ENCODE measurements at places on chromosomes 4 and X.
A peak's percentile ranks its signal among the peaks of the same experiment; 100 is the strongest.

DNA sequence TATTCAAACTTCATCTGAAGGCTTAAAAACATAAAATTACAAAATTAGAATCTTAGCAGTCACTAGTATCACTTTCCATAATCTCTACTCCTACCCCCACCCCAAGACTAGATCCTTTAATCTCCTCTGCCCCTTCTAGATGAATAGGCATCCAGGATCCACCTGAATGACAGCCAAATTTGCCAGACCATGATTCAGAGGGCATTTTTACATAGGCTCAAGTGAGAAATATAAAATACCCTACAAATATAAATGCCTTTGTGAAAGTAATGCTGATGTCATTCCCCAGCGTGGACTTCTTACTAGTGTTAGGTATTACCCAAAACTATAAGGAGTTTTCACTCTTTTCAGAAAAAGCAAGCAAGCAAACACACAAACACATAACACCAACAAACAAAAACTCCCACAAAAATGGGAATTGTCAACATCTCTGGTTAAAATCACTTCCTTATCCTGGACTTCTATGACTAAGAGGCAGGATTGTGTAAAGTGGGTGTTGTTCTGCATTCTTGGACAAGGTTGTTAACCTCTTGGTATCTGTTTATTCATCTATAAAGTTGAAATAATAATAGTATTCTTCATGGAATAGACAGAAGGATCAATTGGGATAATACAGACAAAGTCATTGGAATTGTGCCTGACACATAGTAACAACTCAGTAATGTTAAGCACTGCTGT, 51.3 kb upstream of the TMPRSS11F start:
- no peak for DNase-seq

DNA sequence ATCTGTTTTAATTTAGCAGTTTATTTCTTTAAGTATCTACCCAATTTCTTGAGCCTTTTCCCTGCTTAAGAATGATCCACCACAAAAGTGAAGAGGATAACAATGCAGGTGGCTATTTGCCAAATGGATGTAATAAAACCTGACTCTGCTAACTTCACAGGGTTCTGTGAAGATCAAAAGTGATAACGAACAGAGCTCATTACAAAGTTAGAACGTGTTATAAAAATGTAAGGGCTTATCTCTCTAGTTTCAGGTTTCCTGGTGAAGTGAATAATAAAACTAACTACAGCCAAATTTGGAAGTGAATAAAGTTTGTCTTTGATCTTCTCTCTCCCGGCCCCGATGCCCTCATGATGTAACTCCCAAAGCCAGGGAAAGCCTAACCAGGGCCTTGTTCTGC, 497.9 kb downstream of the SMARCA1 start:
- DNase-seq: no peak

DNA sequence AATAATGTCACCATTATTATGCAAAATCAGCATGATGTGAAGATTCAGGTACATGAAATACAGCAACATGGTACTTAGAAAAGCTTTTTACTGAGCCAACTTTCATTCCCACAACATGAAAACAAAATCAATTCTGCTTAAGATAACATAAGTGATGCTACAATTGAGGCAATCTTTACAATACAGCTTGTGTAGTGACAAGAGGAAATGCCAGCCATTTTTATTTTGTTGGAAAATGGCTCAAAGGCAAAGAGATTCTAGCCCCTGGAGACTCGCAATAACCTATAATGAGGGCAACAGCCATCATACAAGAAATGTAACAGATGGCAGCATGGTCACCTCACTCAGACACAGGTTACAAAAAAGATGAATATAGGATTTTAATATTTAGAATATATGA, 560.4 kb downstream of the SPOCK3 start:
- no peak for DNase-seq

DNA sequence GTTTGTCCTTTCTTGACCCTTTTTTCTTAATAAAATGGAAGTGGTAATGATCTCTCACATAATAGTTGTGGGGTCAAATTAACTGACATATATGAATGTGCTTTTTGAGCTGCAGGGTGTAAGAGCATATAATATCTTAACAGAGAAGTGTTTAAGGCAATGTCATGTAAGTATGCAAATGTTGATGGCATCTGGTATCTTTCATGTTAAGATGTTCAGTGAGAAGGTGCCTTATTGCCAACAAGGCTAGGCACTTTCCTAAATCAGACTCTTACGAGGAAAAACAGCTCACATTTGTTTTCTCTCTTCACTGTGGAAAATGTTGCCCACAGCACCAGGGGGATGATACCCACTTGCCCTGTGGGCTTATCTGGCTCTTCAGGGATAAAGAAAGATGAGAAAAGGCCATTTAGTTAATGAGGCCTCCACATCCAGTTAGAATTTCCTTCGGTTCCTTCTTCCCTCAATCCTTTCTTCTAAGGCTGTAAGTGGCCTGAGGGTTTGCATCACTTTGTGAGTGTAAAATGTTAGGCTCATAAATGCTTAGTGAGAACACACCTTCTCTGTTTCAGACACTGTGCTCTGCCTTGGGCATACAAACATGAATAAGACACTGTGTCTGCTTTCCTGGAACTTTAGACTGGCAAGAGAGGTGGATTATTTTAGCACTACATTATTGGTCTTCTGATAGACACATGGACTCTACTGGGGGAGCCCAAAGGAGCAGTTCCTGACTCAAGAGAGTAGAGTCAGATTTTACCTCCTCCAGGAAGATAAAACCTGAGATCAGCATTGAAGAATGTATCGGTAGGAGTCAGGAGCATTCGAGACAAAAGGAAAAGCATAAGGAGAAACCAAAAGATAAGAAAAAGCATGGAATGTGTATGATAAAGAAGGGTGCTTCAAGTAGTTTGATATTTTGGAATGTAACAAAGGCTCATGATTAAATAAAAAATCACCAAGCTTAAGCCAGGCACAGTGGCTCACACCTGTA, 135.5 kb downstream of the SOWAHB start:
- no peak for DNase-seq

GRCh38 chr4:142404191-142404611, 441.9 kb downstream of the INPP4B start:
- DNase-seq: peak; percentile 62

DNA sequence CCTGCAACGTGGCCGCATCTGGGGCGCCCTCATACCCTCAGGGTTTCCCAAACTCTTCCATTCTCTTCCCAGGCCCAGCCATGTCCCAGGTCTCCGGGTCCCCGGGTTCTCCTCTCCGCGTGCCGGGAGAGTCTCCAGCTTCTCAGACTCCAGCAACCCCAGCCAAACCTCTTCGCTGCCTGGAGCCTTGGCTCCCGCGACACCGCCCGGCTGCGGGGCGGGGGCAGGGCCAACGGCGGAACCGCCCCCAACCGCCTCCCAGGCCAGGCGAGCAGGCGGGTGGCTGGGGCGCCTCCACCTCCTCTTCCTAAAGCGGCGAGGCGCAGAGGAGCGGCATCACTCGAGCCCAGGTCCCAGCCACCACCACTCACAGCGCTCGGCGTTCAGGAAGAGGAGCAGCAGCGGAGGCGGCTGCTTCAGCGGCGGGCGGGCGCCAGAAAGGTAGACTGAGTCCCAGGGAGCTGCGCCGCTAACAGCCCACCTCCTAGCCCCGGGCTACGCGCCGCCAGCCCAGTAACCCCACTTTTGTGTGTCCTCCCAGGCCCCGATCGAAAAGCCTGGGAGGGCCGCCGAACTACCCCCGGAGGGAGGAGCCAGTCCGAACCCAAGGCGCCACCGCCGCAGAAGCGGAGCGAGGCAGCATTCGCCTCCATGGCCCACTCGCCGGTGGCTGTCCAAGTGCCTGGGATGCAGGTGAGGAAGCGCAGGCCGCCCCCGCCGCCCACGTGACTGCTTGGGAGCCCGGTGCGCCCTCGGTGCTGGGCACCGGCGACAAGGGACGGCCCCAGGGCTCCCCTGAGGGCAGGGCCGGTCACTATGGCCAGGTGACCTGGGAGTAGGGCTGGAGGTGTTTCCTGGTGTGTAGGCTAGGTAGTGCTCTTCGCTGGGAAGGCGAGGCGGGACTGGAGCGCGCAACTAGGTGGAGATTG, at the start of gene STK26:
TSS of gene STK26 (plus strand) at position 336 of the 929 bp plus-strand sequence. CDS start at position 652, 316 bp downstream.
- DNase-seq: peak; percentile 76

DNA sequence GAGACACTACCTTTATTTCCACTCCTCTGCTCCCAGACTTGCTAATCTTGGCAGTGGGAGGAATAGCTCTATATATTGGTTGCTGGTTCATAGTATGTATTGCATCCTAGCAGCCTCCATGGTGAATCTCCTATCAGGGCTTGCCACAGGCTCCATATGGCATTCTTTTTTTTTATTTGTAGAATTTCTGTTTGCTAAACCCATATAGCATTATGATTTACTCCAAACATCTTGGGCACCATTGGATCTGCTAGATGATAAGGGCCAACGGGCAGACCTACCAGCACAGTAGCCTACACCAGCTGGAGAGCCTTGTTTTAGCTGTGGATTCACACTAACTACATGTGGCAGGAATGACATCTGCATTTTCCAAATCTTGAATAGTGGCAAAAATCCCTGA, 6.9 kb downstream of the SMIM10 start:
- no peak for DNase-seq

DNA sequence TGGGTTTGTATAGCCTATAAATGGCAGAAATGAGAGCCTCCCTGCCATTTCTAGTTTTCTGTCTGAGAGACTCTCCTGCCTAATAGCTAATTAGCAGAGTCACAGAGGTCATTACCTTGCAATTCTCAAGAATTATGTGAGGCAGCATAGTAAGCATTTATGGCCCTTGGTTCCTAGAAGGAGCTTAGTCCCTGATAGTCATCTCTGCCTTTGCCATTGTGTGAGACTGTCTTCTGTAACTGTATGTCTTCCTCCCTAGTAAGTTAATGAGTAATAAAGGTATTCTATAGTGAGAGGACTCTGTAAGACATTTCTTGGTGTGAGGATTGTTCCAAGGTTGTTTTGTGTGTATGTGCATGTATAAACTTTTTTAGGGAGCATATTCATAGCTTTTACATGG, 108.7 kb downstream of the AR start:
- no peak for DNase-seq

- no peak for DNase-seq
These were observed 56.4 kb downstream of the EGF start for GRCh38 chr4:109969087-109969486.

- DNase-seq: peak; percentile 68
These were observed at the start of gene PRICKLE3 for GRCh38 chrX:49186125-49187027. Gene PRICKLE3 (minus strand): TSS chrX:49186373. CDS start chrX:49186297, 76 bp downstream.

- DNase-seq: no peak
These were observed 55.4 kb upstream of the TRO start for GRCh38 chrX:54865208-54865607.

GRCh38 chrX:72498782-72499181, 73.9 kb downstream of the HDAC8 start:
- no peak for DNase-seq

GRCh38 chr4:106687026-106687425, 318.4 kb upstream of the GIMD1 start:
- DNase-seq: no peak

- DNase-seq: no peak
These were observed 201.0 kb upstream of the STK26 start for GRCh38 chrX:131821945-131822622.

GRCh38 chrX:110132450-110133114, 129.7 kb downstream of the TMEM164 start:
- DNase-seq: no peak

- DNase-seq: no peak
These were observed 41.9 kb downstream of the TNIP2 start for GRCh38 chr4:2714061-2714770.

GRCh38 chr4:174672276-174672675, 150.0 kb upstream of the HPGD start:
- no peak for DNase-seq

- no peak for DNase-seq
These were observed 204.8 kb upstream of the CT83 start for GRCh38 chrX:116667346-116668134.

GRCh38 chrX:125620715-125621587, 301.3 kb downstream of the TEX13C start:
- DNase-seq: no peak

- no peak for DNase-seq
These were observed 37.1 kb downstream of the SNX25 start for GRCh38 chr4:185246453-185246852.

DNA sequence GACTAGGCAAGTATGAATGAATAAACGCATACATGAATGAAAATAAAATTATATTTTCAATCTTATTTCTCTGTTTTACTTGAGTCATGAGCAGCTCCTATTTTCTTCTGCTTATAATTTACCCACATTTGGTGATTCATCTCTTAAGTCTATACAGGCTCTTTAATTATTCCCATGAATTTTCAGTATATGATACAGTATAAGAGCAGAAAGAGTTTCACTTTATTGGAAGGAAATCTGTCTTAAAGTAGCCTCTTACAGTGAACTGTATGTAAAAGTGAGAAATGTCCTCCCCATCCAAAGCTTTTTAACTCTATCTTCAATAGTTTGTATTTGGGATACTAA, 50.8 kb downstream of the TMEM165 start:
- peak; percentile 20 for DNase-seq

- DNase-seq: no peak
These were observed 23.9 kb downstream of the HMX1 start for GRCh38 chr4:8847764-8848163.

DNA sequence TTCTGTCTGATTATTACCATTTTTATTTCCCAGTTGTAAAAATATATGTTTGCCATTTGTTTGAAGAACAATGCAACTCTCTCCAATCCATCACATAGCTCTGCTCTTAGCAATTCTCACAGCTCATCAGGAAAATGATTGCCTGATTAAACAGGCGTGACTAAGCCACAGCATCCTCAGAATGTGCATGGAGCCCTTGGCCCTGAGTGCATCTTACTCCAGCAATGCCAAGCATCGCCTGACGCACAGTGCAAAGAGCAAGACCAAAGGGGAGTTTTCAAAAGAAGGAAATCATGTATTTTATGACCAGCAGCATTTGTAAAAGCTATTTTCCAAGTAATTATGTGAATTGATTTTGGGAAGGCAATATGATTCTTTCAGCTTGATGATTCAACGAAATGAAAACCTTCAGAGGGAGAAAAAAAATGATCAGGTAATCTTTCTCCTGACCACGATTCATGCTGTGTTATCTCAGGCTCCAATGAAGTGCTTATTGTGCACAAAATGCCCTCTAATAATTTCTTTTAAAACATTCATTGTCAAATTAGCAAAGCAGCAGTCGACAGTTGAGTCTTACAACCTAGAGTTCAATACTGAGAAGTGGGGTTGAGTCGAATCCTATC, 138.0 kb upstream of the FAM9B start:
- no peak for DNase-seq

DNA sequence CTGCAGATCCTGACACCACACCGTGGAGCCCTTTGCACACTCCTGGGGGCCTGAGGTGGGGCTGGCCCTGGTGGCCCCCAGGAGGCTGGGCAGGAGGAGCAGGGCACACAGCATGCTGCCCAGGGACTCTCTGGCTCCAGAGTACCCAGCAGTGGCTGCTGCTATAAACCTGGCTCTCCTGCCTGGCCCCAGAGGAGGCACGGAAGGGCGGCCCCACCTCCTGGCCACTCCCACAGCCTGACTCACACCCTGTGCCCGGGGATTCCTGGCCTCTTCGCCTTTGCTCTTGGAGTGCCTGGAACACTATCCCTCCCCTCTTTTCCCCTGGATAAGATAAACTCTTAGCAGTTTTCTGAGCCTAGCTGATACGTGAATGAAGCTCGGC, at the start of gene PSAPL1:
TSS of gene PSAPL1 (minus strand) at position 165 of the 385 bp plus-strand sequence. CDS start at position 114, 51 bp downstream.
- DNase-seq: no peak

- DNase-seq: no peak
These were observed 101.4 kb upstream of the GPC4 start for GRCh38 chrX:133516686-133517085.

- peak; percentile 2 for DNase-seq
These were observed 53.8 kb upstream of the HGFAC start for GRCh38 chr4:3387943-3388361.

GRCh38 chr4:93918856-93919255, 90.3 kb downstream of the ATOH1 start:
- no peak for DNase-seq

All from HCEC 1CT (cell line).